Fibroblast of skin of scalp (primary cell): ENCODE measurements at places on chromosomes 16 and 17.

- no peak for DNase-seq
Observed at GRCh38 chr16:15460601-15461000, 26.2 kb downstream of the BMERB1 start.

GRCh38 chr16:85614338-85615013 lies 1.4 kb downstream of the GSE1 start:
- DNase-seq: no peak

DNA sequence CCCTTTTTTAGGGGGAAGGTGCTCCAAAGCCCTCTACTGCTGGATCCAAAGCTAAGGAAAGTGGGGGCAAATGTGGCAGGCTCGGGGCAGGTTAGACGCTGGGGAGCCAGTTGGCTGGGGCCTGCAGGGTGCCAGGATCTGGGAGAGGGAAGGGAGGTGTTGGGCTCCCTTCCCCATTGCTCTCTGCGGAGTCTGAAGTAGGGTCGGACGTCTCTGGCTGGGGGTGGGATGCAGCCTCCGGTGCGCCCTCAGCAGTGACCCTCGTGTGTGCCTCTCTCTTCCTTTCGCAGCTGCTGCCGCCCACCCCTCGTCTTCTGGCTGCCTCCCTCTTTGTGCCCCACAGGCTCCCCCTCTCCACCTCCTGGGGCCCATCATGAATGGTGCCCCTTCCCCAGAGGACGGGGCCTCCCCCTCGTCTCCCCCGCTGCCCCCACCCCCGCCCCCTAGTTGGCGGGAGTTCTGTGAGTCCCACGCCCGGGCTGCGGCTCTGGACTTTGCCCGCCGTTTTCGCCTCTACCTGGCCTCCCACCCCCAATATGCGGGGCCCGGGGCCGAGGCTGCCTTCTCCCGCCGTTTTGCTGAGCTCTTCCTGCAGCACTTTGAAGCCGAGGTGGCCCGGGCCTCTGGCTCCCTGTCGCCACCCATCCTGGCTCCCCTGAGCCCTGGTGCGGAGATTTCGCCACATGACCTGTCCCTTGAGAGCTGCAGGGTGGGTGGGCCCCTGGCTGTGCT lies 2.2 kb downstream of the SH2B1 start:
- DNase-seq: no peak

- no peak for DNase-seq
Observed at GRCh38 chr17:15957206-15957605, 12.3 kb downstream of the ADORA2B start.

GRCh38 chr17:58219789-58220183 lies 731 bp upstream of the MKS1 start:
- DNase-seq: no peak

- no peak for DNase-seq
Observed at GRCh38 chr17:44527102-44527501, 23.9 kb upstream of the GPATCH8 start.

DNA sequence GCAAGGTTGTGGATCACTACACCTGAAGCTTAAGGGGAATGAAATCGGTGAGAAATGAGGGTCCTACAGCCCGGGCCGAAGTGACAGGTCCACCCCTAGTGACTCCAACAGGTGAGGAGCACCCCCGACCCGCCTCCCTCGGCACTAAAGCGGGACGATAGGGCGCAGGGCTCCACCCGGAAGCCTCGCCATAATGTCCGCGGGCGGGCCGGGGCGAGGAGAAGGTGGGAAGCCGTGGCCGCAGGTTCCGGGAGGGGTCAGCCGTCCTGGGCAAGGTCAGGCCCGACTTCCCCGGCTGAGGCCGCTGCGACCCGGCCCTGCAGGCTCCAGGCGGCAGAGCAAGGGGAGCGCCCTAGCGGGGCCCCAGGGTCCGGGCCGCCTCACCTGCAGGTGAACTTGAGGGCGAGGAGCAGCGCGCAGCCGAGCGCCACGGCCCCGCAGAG lies 543 bp downstream of the TXNDC11 start:
- no peak for DNase-seq

DNA sequence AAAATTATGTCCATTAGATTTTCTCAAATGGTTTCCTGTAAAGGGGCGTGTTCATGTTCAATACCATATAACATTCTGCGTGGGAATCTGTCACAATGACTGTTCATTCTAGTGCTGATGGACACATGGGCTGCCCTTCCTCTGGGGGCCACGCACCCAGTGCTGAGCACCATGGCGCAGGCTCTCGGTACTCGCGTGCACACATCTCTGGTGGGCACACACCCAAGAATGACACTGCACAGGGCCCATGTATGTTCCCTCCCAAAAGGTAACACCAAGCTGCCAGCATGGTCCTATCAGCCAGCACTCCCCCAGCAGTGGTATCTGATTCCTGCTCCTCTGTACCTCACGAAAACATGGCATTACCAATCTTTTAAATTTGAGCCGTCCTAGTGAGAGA lies 13.7 kb downstream of the B9D1 start:
- no peak for DNase-seq

DNA sequence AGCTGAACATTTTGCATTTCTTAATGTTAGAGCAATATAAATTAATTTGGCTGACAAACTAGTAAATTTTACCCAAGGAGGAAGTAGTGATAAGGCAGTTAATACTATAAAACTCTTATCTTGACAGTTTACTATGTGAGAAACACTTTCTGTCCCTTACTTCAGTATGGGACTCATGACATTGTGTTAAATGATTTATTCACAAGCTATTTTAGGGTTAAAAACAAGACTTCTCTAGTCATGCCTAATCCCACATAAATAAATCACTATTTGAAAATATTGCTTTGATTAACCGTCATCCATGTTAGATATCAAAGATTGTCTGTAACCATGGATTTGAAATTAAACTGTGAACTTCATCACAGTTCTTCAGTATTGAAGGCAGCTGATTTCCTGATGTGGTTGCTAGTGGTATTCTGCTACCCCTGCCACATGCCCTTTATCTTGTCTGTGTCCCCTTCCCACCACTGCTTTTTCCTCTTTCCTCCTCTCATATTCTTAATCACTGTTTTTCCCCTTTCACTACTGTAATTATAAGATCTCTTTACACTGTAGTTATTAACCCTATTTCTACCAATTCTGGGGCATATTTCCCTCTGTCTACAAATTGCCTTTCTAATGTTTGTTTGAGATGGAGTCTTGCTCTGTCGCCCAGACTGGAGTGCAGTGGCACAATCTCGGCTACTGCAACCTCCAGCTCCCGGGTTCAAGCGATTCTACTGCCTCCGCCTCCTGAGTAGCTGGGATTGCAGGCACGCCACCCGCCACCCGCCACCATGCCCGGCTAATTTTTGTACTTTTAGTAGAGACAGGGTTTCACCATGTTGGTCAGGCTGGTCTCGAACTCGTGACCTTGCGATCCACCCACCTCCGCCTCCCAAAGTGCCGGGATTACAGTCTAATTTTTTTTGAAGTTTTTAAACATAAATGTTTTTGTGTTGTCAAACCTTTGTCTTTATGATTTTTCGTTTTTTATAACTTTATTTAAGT lies 95.6 kb downstream of the STXBP4 start:
- no peak for DNase-seq

DNA sequence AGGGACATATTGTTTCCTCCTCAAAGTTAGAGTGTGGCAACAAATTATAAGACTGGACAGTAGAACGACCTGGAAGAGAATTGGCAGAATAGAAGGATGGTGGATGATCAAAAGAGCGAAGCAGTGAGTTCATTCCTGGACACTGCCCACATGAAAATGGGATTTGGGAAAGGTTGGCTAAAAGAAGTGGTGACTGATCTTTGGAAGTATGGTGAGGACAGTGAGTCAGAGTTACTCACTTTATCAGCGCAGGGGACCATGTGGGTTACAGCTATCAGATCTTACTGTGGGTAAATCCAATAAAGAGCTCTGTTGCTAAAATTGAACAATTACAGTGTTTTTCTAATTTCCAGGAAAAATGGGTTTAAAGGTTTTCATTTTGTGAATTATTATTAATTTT lies 2.7 kb upstream of the TANC2 start:
- DNase-seq: peak; percentile 58

DNA sequence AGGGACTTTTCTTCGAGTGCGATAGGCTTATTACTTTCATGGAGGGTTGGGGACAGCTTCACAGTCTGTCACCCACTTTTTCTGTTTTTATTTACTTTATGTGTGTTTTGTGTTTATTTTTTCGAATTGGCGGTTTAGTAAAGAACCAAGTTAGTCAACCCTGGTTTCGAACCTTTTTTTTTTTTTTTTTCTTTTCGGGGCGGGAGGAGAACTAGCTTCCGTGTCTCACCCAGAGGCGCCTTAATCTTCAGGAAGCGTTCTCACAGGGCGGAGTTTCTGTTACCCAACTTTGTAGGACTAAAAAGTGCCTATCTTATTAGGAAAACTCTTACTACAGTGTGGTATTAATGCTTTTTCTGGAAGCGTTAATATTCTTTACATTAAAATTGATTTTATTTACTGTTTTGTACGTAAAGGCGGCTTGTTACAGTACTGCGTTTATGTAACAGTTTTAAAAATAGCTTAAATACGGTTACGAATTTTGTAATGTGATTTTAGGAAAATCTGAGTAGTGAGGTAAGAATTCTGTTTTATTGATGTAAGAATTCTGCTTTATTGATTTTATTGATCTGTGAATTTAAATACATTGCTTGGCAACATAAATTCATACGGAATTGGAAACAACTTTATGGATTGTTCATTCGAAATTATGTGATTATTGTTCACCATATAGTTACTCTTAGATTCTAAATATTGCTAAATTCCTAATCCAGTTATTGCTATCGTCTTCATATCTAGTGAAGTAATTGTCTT lies 885 bp downstream of the ZNF207 start:
- DNase-seq: peak; percentile 67
